Pancreas (tissue), 10 donors: ENCODE measurements at places on chromosomes 2 and 18. TPM values are rescaled to one million over a fixed set of nuclear protein-coding genes. Genes with fewer than 3 reads are reported as not detected.

The SKOR2 gene
- total RNA-seq = not detected

The FAP gene
- 15.1 TPM for total RNA-seq

DNA sequence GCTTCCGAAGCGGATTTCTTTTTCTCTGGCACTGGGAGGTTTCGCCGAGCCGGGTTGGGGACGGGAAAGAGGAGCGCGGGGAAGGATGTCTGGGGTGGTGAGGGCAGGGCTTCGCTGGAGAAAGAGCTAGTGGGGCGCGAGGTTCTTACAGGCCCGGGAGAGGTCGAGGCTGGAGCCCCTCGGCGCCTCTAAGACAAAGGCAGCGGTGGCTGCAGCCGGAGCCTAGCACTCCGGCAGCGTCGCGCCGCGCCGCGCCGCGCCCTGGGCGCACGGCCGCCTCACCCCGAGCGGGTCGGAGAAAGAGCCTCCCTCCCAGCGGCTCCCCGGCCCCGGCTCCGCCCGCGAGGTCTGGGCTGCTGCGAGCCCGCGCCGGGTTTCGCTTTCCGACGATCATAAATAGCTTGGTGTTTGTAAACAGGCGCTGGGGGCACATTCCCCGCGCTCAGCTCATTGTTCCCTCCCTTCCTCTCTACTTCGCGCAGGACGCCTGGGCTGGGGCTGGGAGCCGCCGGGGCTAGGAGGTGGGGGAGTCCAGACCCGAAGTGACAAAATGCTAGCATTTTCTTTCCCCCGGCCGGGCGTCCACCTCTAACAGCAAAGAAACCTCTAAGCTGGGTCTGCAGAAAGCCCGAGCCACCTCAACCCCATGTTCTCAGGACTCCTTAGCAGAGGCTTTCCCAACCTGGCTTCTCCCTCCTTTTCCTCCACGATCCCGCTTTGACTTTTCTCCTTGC, 813 bp upstream of the MEIS1 start:
- H3K27me3 ChIP-seq = no peaks in the 10 kb centered on the region
- DNase-seq = peak; percentile 69
- no peaks in the 10 kb centered on the region for H3K36me3 ChIP-seq
- peak overlapping the region; percentile 89 for H3K27ac ChIP-seq

The GALNT1 gene
- 59.6 TPM for total RNA-seq

DNA sequence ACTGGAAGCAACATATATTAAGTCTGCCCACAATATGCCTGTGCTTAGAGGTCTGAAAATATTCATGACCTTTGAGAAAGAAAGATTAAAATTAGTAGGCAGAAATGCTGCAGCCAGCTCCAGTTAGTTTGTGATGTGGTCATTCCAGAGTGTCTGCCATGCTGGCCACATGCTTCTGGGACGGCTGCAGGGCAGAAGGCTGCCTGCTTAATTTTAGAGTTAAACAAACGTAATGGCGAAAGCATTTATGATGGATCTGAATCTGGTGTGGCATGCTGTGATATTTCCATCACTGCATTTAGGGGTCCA, 95.4 kb downstream of the FHOD3 start:
- DNase-seq = no peak
- H3K4me1 ChIP-seq = no peaks in the 10 kb centered on the region
- no peak overlapping the region for H3K4me3 ChIP-seq
- H3K27me3 ChIP-seq = no peaks in the 10 kb centered on the region

DNA sequence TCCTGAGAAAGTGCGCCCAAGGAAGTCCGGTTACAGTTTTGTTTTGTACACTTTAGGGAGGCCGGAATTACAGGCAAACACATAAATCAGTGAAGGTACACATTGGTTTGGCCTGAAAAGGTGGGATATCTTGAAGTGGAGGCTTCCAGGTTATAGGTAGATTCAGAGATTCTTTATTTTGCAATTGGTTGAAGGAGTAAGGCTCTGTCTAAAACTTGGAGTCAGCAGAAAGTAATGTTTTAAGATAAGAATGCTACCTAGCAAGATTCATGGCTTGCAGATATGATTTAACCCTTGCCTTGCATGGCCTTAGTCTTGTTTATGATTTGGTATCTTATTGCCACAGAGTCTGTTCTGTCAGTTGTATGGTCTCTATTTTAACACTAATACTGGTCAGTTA, 165.9 kb upstream of the NDUFV2 start:
- no peak overlapping the region for H3K4me3 ChIP-seq
- no peak for DNase-seq
- H3K27ac ChIP-seq = no peak overlapping the region
- no peaks in the 10 kb centered on the region for H3K36me3 ChIP-seq

The HRH4 gene
- total RNA-seq = not detected

DNA sequence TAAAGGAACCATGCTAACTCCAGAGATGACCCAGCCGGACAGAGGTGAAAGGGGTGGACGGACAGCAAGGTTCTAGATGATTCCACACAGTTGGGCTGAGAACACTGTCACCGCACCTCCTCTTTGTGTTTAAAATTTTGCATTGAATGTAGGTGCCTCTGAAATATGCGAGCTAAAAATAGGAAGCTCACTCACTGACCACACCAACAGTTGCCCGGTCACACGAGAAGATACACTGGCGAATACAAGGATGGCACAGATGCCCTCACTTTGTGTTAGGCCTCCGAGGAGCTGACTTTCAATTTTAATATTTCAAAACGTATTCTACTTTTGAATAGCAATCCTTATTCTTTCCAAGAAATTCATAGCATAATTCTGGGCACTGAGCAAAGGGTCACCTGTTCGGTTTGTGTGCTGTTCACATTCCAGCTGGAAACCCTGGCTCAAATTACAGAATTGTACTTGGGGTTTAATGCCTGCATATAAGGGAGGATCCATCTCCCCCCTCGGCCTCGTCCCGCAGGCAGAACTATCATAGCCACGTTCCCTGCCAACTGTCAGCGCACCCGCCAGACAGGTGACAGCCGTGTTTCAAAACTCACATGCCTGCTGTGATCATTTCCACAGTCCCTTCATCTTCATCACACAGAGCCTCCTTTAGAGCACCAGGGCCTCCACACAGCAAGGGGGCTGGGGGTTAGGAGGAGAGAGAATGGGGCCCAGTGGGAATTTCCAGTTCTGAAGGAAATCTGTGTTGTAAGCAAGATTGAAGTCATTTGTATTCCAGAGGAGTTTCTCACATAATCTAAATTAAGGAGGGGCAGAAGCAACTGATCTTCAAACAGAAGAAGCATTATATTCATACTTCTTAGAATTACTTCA, 48.2 kb downstream of the ADI1 start:
- DNase-seq = no peak
- H3K4me3 ChIP-seq = no peak overlapping the region
- H3K27me3 ChIP-seq = no peaks in the 10 kb centered on the region
- no peaks in the 10 kb centered on the region for H3K36me3 ChIP-seq
- H3K4me1 ChIP-seq = no peaks in the 10 kb centered on the region

The NPHP1 gene
- total RNA-seq = 1.9 TPM

GRCh38 chr18:63970809-63971205, 926 bp downstream of the SERPINB8 start:
- H3K27me3 ChIP-seq = no peaks in the 10 kb centered on the region

The ST3GAL5 gene
- total RNA-seq = 11.4 TPM

- no peak overlapping the region for H3K4me3 ChIP-seq
- no peaks in the 10 kb centered on the region for H3K27me3 ChIP-seq
- no peak for DNase-seq
These were observed 1057.5 kb upstream of the FAM98A start for GRCh38 chr2:34656632-34657031.

DNA sequence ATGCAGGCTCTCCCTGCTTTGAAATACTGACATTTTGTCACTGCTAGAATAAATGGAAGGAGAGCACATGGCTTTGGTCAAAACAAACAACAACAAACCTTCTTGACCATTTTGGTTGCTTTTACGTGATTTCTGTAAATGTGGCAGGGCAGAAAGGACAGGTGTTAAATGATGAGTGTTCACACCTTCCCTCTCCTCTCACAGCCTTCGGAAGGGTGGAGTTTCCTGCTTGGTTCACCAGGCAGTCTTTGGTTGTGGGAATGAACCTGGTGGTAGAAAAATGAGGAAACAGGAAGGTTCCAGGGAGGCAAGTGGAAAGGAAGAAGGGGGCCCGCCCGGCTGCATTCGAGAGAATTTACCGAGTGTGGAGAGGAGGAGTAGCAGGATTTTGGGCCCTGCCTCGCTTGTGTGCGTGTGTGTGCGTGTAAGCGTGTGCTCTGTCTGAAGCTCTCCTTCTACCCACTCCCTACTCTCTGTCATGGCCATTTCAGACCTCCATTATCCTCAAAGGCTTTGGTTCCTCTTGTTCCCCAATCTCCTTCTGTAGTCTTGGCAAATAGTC, 23.7 kb upstream of the SPP2 start:
- no peak overlapping the region for H3K27ac ChIP-seq
- no peak overlapping the region for H3K4me3 ChIP-seq

- no peak overlapping the region for H3K27ac ChIP-seq
- H3K36me3 ChIP-seq = no peaks in the 10 kb centered on the region
- no peaks in the 10 kb centered on the region for H3K4me1 ChIP-seq
- no peaks in the 10 kb centered on the region for H3K27me3 ChIP-seq
- DNase-seq = no peak
These were observed 483.0 kb upstream of the ID2 start for GRCh38 chr2:8198766-8199382.

The TNS1 gene
- total RNA-seq = 137 TPM

The ZC3H8 gene
- 7.5 TPM for total RNA-seq

- no peak for DNase-seq
- H3K27me3 ChIP-seq = no peaks in the 10 kb centered on the region
- H3K36me3 ChIP-seq = no peaks in the 10 kb centered on the region
- H3K4me3 ChIP-seq = no peak overlapping the region
These were observed 81.0 kb upstream of the RBMS1 start for GRCh38 chr2:160574468-160575140.

The COLEC11 gene
- 2.0 TPM for total RNA-seq

- H3K27me3 ChIP-seq = no peaks in the 10 kb centered on the region
- no peak overlapping the region for H3K27ac ChIP-seq
- no peaks in the 10 kb centered on the region for H3K4me1 ChIP-seq
These were observed 739.1 kb upstream of the LRRTM1 start for GRCh38 chr2:81043681-81044080.

The SCYGR6 gene
- not detected for total RNA-seq

GRCh38 chr2:25885933-25886332, 7.6 kb upstream of the ASXL2 start:
- H3K4me1 ChIP-seq = no peaks in the 10 kb centered on the region
- no peaks in the 10 kb centered on the region for H3K27me3 ChIP-seq
- H3K36me3 ChIP-seq = no peaks in the 10 kb centered on the region
- no peak overlapping the region for H3K27ac ChIP-seq
- H3K4me3 ChIP-seq = no peak overlapping the region

The C2orf66 gene
- total RNA-seq = not detected

The TBR1 gene
- not detected for total RNA-seq

The ACMSD gene
- total RNA-seq = 0.19 TPM
